Urothelium cell line (cell line): ENCODE measurements at places on chromosomes 7 and 10.

DNA sequence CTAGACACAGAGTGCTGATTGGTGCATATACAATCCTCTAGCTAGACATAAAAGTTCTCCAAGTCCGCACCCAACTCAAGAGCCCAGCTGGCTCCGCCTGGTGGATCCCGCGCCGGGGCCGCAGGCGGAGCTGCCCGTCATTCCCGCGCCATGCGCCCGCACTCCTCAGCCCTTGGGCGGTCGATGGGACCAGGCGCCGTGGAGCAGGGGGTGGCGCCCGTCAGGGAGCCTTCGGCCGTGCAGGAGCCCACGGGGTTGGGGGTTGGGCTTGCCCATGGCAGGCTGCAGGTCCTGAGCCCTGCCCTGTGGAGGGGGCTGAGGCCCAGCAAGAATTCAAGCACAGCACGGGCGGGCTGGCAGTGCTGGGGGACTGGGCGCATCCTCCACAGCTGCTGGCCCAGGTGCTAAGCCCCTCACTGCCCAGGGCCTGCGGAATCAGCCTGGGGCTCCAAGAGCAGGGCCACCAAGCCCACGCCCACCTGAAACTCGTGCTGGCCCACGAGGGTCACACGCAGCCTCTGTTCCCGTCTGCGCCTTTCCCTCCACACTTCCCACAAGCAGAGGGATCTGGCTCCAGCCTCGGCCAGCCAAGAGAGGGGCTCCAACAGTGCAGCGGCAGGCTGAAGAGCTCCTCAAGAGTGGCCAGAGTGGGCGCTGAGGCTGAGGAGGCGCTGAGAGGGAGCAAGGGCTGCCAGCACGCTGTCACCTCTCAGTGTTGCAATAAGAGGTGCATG lies 604.2 kb upstream of the POM121L12 start:
- no peak for DNase-seq

- no peak for DNase-seq
Measured at GRCh38 chr7:40499718-40500117, 364.9 kb downstream of the SUGCT start.

- DNase-seq: peak; percentile 25
Measured at GRCh38 chr10:125159486-125159931, 854 bp downstream of the CTBP2 start.

DNA sequence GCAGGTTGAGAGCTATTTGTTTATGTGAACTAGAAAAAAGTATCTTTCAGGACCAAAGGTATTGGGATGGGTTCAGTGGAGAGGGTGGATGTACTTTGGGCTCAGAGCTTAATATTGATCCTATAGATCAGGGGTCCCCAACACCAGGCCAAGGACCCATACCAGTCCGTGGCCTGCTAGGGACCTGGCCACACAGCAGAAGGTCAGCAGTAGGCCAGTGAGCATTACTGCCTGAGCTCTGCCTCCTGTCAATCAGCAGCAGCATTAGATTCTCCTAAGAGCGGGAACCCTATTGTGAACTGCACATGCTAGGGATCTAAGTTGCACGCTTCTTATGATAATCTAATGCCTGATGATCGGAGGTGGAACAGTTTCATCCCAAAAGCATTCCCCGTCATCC lies 115.8 kb upstream of the WDR11 start:
- DNase-seq: no peak

- DNase-seq: no peak
Measured at GRCh38 chr7:30428246-30429155, 50.1 kb downstream of the NOD1 start.

- no peak for DNase-seq
Measured at GRCh38 chr7:121167971-121168370, 160.8 kb upstream of the WNT16 start.

DNA sequence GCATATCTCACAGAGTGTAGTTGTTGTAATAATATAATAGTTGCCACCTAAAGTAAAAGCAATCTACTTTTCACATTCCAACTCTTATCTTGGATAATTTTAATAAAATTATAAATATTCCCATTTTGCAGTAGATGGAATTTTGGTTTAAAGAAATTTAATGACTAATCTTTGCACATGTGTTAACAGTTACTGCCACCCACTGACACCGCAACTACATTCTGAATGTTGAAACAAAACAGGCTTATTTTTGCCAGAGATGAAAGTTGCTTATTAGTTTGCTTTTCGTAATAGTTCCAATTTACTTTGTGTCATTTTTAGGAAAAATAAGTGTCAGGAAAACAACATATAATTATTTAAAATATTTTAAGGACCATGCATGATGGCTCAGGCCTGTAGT lies 557.5 kb upstream of the PCDH15 start:
- DNase-seq: no peak

DNA sequence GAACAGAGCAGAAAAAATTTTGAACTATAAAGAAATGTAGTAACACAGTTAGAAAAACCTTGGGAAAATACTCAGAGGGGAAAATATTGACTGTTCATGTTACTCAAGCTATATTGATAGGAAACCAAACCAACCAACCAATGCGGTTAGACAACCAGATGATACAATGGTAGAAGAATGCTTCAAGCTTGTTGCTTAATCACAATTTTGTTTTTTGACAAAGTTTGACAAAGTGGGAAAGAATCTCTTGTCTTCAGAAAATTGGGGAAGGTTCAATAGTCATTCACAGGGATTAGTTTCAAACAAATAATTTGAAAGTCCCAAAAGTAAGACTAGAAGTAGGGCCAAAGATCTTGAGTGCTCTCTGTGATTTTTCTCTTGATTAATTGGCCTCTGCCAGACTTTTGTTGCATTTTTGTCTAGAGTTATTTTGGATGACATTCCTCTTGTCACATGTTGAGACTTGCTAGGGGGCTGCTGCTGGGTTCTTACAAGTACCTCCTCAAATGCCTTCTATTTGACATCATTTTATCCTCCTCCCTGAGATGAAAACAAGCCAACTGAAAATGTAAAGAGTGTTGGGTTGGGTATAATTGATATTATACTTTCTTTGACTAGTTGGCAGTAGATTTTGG lies 233.1 kb upstream of the PHYHIPL start:
- DNase-seq: no peak

DNA sequence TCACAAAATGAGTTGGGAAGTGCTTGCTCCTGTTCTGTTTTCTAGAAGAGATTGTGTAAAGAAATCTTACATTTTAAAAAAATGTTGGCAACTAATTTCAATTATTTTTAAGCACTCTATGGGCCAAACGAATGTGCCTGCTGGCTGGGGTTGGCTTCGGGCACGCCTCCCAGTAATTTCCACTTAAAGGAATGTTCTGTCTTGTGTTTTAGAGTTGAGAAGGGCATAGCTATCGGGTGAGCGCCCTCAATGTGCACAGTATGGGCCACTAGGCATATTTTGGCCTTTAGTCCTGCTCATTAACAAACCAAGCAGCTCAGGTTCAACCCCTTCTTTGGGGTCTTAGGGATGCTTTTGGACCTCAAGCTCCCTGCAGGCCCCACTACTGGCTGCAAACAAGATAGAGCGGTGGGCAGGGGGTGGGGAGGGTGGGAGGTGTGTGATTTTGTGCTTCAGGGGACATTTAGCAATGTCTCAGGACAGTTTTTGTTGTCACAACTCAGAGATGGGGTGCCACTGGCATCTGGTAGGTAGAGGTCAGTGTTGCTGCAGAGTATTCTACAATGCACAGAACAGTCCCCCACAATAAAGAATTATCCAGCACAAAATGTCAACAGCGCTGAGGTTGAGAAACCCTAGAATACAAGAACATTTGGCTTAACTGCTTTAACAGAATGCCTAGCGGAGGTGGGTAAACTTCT lies 40.7 kb downstream of the TACC2 start:
- no peak for DNase-seq

DNA sequence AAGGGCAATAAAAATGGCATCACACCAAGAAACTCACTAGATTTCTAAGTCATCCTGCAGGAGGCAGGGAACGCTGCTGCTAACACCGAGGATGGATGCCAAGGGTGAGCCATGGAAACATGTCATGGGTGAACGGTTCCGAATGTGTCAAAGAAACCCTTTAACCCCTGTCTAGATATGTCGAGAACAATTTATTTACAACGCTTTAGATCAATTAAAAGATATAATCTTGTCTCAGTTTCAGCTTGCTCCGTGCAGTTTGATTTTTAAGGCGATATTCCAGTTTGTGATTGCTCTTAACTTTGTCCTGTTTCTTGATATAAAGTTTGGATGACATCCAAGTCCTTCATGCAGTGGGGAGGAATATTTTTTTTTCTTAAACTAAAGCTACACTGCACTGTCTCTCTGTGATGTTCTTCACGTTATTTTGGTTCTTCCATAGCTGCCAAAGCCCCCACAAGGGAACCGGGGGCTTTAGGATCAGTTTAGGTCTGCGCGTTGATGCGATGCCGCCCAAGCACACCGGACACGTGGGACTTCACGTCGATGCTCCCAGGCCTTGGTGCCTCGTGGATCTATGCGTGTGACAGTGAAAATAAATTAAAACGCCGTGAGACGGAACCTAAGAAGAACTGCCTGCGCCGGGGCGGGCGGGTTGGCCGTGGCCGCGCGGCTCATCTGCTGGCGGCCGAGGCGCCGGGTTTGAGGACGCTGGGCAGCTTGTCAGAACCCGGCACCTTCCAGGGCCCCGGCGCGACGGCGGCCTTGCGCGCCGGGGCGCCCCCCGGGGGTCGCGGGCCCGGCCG lies 220.3 kb downstream of the PHTF2 start:
- DNase-seq: peak; percentile 56

GRCh38 chr7:137996386-137996851 lies 5.5 kb downstream of the CREB3L2 start:
- DNase-seq: no peak

DNA sequence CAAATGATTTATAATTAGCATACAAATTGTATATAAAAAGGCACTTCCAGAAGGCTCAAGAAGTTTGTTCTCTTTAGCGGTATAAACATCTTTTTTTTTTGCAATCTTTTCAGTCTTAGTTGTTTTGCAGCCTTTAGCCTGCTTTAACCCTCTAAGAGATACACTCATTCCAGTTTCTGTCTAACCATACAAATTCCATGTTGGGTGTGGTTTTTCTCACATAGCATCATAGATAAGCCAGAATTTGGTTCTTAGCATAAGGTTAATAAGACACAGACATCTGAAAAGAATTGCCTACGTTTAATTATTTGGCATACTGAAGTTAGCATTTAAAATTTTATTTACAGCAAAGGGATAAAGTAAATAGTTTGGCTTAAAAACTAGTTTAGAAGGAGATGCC lies 92.5 kb upstream of the NPVF start:
- DNase-seq: no peak

- DNase-seq: peak; percentile 24
Measured at GRCh38 chr10:6171881-6172695, 30.6 kb upstream of the PFKFB3 start.

GRCh38 chr7:131170440-131171271 lies 157.0 kb upstream of the MKLN1 start:
- no peak for DNase-seq

DNA sequence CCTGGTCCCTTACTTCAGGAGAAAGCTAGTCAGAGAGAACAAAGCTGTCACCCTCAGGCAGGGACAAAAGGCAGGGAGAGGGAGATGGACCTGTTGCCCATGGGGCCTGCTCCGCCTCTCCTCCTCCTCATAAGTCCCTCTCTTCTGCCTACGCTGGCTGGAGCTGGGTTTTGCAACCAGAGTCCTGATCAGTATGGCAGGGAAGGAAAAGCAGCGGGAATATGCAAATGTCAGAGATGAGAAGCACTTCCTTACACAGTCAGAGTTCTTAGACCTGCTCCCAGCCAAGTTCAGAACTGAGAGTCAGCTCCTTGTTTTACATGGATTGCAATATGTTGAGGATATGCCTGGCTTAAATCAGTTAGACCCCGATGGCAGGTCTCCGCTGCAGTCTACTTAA lies 231.1 kb downstream of the ADAM12 start:
- no peak for DNase-seq

- peak; percentile 86 for DNase-seq
Measured at GRCh38 chr10:17023386-17024298, 106.0 kb downstream of the CUBN start.

- DNase-seq: peak; percentile 72
Measured at GRCh38 chr7:22452142-22452959, 47.6 kb downstream of the STEAP1B start.

DNA sequence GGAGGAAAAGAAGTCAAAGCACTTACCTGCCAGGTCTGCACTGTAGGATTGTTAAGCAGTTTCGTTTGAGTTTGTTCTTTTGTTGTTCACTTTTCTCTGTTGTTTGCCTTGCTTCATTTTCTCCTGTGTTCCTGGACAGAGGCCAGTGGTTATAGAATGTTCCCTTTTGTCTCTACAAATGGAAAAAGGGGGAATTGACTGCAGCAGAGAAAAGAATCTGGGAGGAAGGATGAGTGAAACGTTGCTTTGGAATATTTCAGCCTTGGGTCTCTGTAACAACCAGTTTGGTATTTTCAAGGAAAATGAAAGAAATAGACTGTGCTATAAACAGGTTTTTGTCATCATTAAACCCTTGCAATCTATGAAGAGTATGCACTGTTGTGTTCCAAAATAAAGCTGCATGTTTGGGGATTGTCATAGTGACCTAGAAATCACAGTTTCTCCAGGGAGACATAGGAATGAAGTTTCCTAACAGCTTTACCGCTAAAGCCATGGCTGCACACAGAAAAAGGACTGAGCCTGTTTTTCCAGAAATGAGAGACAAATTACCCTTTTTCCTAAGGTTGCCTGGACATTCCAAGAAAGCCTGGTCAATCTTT lies 60.8 kb upstream of the HABP2 start:
- no peak for DNase-seq
